Head of caudate nucleus (tissue), 42 donors: ENCODE measurements at places on chromosomes 1 and 21.

GRCh38 chr1:194342484-194343262 is 1156.3 kb upstream of the B3GALT2 start:
- DNase-seq, result no peak

DNA sequence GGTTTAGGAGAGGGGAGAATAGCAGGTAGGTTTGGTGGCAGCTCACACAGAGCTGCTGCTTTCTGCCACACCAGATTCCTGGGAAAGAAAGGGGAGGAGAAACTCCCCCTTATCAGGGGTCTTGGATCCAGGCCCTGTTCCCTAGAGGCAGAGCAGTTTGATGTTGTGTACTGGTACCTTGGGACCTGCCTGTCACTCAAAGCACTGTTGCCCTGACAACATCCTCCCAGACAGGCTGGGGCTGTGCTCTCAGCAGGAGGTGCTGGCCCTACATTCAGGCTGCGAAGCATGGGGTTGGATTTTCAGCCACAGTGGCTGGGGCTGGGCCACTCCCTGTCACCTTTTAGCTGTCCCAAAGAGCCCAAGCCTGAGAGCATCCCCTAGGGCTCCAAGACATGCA is 188.0 kb downstream of the GRIK3 start:
- DNase-seq, result no peak

GRCh38 chr1:28592321-28593071 is 431 bp downstream of the RAB42 start:
- DNase-seq, result no peak

GRCh38 chr1:187491082-187491720 is 662.5 kb downstream of the PLA2G4A start:
- no peak for DNase-seq

- no peak for DNase-seq
Observed at GRCh38 chr1:76635784-76636183, 231.5 kb upstream of the ST6GALNAC5 start.

DNA sequence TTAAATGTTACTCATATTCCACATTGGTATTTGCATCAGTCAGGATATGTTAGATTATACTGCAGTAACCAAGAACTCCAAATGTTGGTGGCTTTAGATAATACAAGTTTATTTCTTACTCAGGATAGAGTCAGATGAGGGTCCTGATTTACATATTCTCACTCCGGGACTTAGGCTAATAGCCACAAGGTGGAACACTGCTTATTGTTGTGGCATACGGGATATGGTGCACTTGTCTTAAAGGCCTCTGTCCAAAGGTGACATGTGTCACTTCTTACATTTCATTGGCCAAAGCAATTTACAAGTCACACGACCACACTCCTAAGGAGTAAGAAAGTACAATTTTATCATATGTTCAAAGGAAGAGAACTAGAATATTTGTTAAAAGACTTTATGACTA is 28.5 kb upstream of the ACADM start:
- no peak for DNase-seq

- DNase-seq, result no peak
Observed at GRCh38 chr1:3249631-3250501, 180.9 kb downstream of the PRDM16 start.

DNA sequence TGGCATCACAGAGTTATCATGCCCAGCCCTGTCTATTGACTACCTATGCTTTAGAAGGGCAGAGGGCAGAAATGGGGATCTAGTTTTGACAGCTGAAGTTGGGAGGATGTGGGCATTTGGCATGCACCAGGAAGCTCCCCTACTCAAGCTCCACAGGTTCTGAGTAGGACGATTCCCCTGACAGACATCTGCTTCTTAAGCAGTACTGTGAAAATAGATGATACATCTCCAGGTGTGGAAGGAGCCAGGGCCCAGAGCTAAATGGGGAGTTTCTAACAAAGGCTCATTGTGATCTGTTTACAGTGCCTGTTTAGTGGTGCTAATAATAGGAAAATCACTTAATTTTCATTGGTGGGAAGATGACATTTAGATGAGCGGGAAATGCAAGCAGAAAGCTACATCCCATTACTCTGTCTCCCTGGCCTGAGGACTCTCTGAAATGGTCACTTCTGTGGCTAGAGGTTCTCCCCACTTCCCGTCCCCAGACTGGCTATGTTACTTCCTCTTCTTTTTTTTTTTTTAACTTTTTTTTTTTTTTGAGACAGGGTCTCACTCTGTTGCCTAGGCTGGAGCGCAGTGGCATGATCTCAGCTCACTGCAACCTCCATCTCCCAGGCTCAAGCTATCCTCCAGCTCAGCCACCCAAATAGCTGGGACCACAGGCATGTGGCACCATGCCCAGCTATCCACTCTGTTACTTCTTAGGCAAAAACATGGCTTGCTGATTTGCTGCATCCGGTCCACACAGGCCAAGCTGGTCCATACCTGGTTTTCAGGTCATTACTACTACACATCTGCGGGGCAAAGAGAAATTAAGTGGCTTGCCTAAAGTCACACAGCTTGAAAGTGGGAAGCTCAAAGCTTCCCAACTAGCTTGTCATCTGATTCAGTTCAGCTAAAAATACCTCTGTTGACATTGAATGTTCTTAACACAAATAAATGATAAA is 23.2 kb upstream of the CNIH3 start:
- no peak for DNase-seq

GRCh38 chr1:246293366-246294121 is 213.5 kb downstream of the SMYD3 start:
- DNase-seq, result peak; percentile 27

DNA sequence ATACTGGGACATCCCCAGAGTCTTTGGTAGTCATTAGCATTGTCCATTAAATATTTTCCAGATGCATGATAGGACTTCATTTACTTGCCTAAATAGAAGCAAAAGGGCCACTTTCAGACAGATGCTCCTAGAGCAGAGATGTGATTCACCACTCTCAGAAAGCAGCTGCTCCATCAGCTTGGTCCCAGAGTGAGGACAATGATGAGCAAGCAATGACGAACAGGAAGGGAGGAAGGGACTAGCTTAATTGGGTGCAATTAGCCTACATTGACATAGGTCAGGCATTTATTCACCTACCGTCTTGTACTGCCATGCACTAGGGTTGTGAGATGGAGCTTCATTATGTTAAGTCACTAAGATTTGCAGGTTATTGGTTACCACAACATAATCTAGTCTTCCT is 85.1 kb upstream of the PLXNA2 start:
- no peak for DNase-seq
